ENCODE measurements at places on chromosomes 4 and X.

GRCh38 chr4:81260443-81261101, 45.5 kb upstream of the PRKG2 start:
- no peak for DNase-seq

DNA sequence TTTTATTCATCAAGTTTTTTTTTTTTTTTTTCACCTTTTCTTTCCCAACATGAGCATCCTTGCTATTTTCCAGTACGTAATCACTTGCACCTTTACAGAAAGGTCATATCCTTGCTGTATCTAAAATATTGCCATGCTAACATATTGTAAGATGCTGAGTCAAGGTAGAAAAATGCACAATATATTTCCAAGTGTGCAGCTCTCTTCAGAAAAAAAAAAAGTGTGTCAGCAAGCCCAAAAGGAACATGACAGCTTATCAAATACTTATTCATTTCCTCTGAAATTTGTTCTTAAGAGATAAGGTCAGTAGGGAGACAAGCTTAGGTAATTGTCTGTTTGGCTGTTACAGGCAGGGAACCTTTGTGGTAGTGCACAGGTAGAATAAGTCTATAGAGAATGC, 27.0 kb downstream of the SH2D1A start:
- DNase-seq: no peak

DNA sequence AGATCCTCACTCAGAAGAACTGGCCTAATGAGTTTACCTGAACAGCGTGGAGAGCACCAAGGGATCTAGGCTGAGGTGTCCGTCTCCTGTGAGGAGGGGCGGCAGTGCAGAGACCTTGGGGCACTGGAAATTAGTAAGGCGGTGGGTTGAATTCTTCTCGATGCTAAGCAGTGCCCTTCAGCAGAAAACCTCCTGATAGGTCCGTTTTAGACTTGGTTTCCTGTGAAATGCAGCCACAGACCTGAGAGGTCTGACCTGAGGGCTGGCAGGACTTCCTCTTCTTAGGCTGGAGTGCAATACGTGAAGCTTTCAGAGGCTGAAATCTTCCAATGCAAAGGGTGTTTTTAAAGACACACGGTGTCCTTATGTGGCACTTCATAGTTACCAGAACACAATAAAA, at the start of gene CLNK:
TSS of gene CLNK (minus strand) at position 138 of the 400 bp plus-strand sequence. CDS start 16,899 bp downstream, outside the sequence.
- no peak for DNase-seq

GRCh38 chrX:129490330-129490729, 33.0 kb downstream of the SMARCA1 start:
- no peak for DNase-seq

GRCh38 chrX:134752981-134753717, 94.9 kb upstream of the PLAC1 start:
- no peak for DNase-seq

- DNase-seq: no peak
Observed at GRCh38 chr4:88779431-88779830, 81.8 kb upstream of the NAP1L5 start.

GRCh38 chr4:79599691-79600090, 191.7 kb upstream of the GK2 start:
- DNase-seq: no peak

GRCh38 chrX:101958139-101958538, 26.3 kb upstream of the ZMAT1 start:
- no peak for DNase-seq

- peak; percentile 2 for DNase-seq
Observed at GRCh38 chr4:186067757-186068385, 1.1 kb upstream of the TLR3 start.

- no peak for DNase-seq
Observed at GRCh38 chr4:141275834-141276233, 55.1 kb downstream of the ZNF330 start.

DNA sequence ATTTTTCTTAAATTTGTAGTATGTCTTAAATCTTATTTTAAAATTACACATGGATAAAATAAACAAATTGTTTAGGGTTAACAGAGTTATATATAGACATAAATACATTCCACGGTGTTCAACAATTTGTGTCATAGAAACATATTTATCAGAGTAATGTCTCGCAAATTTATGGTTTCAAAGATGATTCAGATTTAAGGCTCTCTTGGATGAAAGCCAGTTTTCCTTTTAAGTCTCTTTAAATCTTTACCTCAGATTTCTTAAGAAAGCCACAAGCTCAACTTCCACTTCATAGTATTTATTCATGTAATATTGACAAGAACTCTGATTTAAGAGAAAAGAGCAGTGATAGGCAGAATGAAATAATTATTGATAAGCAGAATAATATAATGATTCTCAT, 1254.8 kb upstream of the ADGRL3 start:
- no peak for DNase-seq

DNA sequence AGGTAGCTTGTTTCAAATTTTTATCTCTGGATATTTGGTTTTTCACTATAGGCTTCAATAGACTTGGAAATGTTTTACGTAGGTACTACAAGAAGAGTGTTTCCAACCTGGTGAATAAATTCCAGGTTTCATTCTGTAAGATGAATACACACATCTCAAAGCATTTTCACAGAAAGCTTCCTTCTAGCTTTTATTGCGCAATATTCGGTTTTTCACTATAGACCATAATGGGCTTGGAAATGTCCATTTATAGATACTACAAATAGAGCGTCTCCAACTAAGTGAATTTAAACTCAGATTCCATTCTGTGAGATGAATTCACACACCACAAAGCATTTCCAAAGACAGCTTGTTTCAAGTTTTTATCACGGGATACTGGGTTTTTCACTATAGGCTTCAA, 857.7 kb upstream of the HS3ST1 start:
- no peak for DNase-seq

DNA sequence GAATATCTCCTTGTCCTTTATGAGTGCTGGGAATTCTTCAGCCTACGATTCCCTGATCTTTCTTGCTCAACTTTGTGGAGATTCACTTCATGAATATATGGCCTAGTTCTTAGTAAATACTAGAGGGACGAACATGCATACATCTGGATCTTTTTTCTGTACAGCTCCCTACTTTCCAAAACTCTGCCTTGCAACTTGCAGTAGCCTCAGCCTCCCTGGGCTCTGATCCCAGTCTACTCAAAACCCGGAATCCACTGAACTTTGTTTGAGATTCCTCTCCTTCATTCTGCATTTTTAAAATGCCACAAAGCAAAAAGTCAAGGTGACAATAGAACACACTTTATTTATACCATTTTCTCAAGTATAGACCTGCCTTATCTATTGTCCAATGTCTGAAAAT, 50.0 kb upstream of the PCDH7 start:
- DNase-seq: no peak

GRCh38 chr4:164615964-164616363, 138.0 kb upstream of the SMIM31 start:
- DNase-seq: no peak

DNA sequence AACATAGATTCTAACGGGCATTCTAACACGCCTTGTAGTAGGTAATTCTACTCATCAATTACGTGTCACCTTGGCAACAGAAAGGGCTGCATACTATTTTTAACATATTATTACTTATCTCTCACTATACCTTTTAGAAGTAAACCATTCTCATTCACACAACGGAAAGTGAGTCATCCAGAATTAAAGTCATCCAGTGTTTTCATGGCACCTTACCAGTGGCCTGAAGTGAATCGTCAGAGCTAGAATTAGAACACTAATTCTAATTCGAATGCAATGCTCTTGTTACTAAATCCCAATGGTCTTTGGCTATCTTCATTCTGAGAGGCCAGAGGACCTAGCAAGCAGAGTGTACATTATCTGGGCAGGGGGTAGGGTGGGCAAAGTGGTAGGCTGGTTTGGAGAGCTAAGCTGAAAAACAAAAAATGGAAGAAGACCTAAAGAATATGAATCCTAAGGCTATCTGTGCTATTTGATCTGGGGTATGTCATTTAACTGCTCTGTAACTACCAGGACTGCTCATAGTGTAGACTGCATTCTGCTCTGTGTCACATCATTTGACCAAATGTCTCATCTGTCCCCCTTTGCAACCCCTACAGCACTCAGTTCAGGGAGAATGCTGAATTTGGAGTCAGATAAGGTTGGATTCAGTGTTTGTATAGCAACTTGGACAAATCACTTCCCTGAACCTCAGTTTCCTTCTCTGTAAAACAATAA, 96.5 kb downstream of the HDAC8 start:
- DNase-seq: no peak

DNA sequence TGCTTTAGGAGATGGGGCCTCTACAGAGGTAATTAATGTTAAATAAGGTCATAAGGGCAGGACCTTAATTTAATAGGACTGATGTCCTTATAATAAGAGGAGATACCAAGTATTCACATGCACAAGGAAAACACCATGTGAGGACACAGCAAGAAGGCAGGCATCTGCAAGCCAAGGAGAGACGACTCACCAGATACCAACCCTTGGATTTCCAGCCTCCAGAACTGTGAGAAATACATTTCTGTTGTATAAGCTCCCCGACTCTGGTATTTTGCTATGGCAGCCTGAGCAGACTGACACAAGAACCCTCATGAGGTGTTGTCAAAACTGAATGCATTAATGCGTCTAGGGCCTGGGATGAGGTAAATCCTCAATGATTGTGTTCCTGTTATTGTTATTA, 56.2 kb upstream of the MAPK10 start:
- no peak for DNase-seq

- DNase-seq: no peak
Observed at GRCh38 chr4:188680004-188680666, 540.9 kb downstream of the TRIML1 start.

DNA sequence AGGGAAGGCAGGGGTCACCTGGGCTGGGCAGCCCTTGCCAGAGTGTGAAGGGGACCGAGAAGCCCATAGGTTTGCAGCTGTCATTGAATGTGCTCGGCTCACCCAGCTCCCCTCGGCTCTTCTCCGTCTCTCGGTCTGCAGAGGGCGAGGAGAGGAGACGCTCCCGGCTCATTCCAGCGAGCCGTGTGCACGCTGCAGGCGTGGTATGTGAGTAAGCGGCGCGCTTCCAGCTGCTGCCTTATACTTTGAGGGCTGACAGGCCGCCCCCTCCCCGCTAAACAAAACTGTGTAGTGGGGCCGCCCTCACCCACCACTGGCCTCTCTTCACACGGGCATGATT, 23.0 kb upstream of the BCORL1 start:
- DNase-seq: no peak

GRCh38 chr4:91826186-91826585, 477.6 kb upstream of the GRID2 start:
- no peak for DNase-seq

DNA sequence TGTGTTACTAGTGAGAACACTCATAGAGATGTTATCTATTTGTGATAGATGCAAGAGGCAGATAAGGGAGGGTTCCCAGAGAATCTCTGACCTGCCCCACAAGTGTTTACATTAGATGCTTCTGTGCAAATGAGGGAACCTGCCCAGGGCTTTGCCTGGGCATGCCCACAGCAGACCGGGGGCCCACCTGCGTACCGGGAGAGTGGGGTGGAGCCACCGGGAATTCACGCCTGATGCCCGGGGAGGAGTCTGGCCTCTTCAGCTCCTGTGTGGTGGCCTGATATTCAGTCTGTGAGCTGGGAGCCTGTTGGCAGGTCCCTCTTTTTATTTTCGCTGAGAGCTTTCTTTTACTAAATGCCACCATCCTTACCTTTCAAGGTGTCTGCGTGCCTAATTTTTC, 155.7 kb downstream of the SNCA start:
- no peak for DNase-seq

DNA sequence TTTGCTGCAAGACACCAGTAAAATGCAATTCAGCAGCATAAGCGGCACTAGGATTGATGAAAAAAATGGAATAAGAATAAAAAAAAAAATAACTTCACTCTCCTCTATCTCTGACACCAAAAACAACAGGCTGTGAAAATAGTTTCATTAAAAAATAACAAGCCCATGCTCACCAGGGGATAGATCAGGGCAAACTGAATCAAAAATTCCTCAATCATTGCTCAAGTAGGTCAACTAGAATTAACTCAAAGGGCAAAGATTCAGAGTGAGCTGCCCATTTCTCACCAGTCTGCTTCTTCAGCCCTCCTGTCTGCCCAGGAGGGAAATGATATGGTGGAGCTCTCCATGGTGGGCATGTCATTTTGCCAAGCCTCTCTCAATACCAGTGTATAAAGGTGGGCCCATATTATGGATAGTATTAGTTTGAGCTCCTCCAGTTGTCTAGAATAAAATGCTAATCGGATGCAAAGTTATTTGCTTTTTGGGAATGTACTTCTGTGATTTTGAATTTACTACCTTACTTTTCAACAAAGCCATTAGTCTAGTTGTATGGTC, 153.9 kb downstream of the UNC5C start:
- no peak for DNase-seq

- DNase-seq: no peak
Observed at GRCh38 chr4:74376888-74377483, 12.0 kb downstream of the EREG start.

- peak; percentile 8 for DNase-seq
Observed at GRCh38 chr4:87679449-87680169, 29.5 kb downstream of the DMP1 start.

- DNase-seq: no peak
Observed at GRCh38 chrX:133598601-133599335, 183.5 kb upstream of the GPC4 start.

DNA sequence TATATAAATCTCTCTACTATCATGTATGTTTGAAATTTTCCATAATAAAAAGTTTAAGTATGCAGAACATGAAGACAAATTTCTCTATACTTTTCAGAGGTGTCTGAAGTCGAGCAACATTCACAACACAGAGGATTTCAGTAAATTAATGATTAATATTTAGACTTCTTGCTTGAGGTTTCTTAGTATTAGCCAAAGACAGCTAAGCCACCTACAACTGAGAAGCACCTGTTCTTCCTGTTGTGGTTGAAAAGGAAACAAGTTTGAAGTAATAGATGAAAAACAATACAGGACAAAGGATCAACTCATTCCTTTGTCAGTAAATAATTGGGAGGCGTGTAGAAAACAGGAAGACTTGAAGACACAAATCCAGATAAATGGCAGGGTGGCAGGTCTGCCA, 21.1 kb downstream of the SCML1 start:
- DNase-seq: no peak

GRCh38 chrX:41512394-41512793, 65.3 kb downstream of the NYX start:
- DNase-seq: no peak

- no peak for DNase-seq
Observed at GRCh38 chrX:40248822-40249221, 151.1 kb upstream of the BCOR start.

DNA sequence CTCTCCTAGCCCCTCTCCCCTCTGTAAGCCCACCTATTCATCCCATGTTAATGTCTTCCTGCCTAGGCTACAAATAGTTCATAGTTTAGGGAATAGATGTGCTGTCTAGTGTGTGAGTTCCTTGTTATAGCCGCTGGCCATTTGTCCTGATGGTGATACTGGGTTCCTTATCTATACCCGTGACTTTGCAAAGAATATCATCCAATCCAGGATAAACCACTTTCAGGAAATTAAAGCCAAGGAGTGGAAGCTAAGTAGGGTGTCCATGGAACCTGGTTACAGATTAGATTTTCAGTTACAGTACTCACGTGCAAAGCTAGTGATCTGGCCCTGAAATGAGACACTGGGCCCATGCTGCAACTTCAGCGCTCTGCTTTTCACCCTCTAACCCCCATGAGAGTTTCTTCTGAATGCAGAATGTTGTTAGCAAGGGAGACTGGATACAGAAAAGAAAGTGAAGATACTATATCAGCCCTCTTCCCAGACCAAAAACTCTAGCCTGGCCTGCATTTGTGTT, 111.4 kb downstream of the TMEM164 start:
- DNase-seq: no peak
